ENCODE measurements at places on chromosomes 16 and 17.
A peak's percentile ranks its signal among the peaks of the same experiment; 100 is the strongest.

GRCh38 chr17:21674242-21674731 is 18.0 kb upstream of the KCNJ18 start:
- DNase-seq, result peak; percentile 60

DNA sequence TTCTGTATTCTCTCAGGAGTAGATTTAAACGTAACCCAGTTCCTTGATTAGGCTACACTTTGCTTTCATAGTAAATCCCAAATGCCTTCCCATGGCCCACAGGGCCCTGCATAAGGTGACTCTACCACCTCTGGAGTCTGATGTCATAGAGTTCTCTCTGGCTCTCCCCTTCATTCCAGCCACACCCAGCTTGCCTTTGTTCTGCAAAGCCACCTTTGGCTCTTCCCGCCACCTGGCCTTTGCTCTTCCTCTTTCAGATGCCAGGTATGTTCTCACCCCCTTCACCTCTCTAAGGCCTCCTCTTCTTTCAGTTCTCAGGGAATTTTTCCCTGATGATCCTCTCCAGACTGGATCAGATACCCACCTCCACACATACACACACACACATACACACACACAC is 141.3 kb upstream of the HSBP1 start:
- DNase-seq, result no peak

DNA sequence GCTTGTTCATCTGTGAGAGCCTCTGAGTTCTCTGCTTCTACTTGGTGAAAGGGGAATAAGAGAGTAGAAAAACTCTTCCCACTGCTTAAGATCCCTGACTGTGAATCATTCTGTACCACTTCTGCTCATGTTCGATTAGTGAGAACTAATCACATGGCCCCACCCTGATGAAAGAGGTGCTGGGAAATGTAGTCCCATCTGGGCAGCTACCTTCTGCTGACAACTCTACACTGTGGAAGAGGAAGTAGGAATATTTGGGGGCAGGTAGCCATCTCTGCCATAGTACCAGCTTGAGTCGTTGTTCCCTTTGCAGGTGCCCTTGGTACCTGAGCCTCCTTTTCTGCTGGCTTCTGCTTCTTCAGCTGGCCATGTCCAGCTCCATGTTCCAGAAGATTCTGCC is 29.9 kb downstream of the NKD1 start:
- no peak for DNase-seq

DNA sequence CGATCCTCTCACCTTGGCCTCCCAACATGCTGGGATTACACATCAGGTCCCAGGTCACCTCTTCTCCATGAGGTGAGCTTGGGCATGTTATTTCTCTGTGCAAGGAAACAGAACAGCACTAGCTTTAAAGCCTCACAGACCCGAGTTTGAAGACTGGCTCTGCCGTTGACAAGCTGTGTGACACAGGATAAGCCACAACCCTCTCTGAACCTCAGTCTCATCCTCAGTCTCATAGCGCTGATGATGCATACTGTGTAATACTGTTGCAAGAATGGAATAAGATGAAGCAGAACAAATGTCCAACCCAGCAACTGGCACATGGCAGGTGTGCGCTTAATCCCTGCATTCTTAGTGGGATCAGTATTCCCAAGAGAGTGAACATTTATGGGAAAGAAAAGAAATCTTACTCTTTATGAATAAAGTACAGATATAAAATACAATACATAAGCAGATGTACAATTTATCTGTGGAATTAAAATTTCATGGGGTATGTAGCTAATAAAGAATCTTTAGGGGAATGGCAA is 43.5 kb downstream of the ABAT start:
- DNase-seq, result no peak

GRCh38 chr16:17324451-17324850 is 146.3 kb downstream of the XYLT1 start:
- DNase-seq, result no peak

- DNase-seq, result no peak
Observed at GRCh38 chr16:76461836-76462235, 184.6 kb downstream of the CNTNAP4 start.

DNA sequence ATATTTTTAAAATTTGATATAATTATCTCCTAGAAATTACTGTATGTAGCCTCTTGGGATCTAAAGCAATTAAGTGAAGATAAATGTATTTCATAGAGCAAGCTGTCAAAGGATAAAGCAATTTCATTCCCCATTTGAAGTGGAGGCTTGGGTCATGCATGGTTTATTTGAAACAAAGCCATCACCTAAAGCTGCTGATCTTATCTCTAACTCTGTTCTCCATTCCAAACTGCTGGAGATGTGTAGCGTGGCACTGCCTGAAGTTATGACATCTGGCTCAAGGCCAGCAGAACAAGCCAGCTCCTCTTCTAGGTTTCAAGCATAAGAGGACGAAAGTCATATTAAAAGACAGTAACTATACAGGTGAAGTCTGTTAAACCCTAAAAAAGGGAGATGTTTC is 83.9 kb downstream of the HIC1 start:
- DNase-seq, result no peak

DNA sequence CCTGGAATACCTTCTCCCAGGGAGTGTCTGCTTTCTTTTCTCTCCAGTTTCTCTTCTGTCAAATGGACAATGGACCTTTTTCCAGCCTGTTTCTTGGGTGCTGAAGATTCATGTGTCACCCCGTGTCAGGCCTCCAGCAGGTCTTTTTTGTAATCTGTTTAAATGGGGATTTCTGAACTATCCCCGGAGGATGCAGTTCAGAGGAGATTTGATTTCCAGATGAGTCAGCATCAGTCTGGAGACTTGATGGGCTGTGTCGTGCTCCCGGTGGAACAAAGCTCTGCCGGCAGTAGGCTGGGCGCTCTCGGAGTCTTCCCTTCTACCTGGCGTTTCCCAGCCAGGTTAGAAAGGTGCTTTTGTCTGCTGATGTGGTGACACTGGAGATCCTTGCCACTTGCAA is 440.6 kb downstream of the HS3ST3B1 start:
- DNase-seq, result no peak

DNA sequence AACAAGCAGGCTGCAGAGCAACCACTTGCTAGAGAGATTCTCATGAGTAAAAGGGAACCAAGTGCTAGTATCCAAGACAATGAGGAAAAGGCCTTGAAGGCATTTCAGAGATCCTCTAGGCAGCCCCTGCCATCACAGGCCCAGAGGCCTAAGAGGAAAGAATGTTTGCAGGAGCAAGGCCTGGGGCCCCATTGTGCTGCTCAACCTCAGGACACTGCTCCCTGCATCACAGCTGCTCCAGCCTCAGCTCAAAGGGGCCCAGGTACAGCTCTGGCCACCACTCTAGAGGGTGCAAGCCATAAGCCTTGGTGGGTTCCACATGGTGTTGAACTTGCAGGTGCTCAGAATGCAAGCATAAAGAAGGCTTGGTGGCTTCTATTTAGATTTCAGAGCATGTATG is 243.0 kb upstream of the RPL38 start:
- DNase-seq, result peak; percentile 1

GRCh38 chr17:40450175-40450574 is 6.9 kb downstream of the IGFBP4 start:
- no peak for DNase-seq

- no peak for DNase-seq
Observed at GRCh38 chr17:21113716-21114115, 13.0 kb upstream of the DHRS7B start.

DNA sequence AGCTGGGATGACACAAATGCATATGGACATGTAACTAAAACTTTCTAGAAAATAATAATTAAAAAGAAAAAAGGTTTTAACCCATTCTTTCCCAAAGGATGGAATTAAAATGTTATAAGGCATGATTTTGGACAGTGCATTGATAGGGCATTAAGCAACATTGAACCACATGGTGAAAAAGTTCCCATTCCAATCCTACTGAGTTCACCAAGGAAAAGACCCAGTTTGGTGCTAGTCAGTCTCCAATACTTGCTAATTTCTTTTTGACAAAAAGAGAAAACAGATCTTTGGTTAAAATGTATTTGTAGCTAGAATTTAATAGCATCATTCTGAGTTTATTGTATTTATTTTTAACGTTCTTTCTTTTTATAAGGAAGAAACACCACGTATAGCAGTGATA is 28.1 kb downstream of the EMP2 start:
- DNase-seq, result no peak

DNA sequence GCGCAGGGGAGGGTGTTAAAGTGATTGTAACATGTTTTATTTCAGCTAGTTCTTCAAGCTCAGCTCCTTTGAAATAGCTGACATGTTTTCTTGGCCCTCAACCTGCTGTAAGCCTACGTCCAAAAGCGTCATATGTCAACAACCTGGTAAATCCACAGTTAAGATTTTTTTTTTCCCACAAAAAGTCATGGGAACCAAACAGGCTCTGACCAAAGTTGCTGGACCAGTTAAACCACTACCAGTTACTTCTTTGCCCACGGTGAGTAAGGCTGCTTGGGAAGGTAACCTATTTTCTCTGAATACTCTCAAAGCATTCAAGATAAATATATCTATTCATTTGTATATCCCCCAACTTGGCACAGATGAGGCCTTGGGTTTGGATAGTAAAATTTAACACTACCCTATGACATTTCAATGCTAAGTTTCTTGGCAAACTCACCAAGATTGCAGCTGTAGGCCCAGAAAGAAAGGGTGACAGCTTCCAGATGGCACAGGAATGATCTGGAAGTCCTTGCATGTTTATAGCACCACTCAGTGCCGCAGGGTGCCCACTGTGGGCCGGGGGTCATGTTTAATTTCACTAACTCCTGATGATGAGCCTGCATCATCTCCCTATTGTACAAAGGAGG is 166.2 kb downstream of the XYLT1 start:
- no peak for DNase-seq

GRCh38 chr16:22938647-22939046 is 124.7 kb downstream of the HS3ST2 start:
- no peak for DNase-seq

DNA sequence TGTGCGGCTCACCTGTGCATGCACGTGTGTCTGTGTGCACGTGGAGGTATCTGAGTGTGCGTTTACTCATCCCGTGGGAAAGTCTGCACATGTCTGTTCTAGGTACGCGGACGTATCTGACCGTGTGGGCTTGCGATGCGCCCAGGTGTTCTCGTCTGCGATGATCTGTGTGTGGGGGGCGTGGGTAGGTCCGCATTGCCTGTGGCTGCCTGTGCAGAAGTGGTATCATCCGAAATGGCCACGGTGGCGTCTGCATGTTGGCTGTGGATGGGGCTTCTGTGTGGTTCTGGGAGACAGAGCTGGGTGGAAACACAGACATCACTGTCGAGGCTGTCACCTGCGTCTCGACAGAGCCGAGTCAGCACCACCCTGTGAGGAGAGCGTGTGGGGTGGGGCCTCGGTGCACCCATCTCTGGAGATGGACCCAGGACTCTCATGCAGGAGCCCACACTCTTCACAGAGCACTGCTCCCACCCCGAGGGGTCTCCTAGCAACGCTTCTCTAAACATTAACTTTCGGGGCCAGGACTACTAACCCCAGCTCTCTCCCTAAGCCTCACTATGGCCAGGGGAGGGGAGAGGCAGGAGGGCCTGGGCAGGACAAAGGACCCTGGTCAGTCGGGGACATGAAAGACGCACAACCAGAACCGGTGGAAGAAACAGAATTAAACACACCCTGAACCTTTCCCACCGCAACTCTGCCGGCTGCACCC is 8.4 kb downstream of the DPEP1 start:
- no peak for DNase-seq

- no peak for DNase-seq
Observed at GRCh38 chr17:16046966-16047365, 47.3 kb downstream of the TTC19 start.

DNA sequence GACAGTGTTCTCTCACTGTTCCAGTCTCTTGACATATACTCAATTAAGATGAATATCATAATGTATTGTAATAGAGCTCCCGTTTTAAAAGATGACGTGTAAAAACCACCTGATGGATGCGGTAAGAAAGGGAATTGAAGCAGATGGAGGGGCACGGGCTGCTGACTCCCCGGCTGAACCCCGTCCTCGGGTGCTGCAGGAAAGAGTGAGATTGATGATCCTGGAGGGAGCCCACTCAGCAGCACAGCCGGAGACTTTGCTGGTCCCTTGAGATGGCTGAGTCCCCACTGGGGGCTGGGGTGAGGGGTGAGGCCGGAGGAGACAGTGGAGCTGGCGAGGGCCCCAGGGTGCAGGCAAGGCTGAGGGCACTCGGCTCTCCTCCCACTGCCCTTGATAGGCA is 217.4 kb downstream of the RPTOR start:
- DNase-seq, result no peak

DNA sequence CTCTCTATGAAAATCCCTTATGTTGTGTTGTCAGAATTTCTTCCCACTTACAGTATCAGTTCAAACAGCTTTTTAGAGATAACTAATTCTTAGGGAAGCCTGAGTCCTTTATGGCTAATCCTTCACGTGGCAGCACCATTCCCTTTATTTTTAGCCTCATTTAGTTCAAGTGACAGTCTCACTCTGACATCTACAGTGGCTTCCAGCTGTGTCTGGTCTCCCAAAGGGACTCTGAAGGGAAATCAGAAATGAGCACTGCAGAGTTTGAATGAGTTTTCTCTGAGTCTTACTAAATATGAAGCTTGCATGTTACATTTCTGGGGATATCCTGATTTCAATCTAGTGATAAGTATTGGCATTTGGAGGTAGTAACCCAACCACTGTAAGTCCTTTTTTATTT is 1104.1 kb downstream of the CDH11 start:
- no peak for DNase-seq

DNA sequence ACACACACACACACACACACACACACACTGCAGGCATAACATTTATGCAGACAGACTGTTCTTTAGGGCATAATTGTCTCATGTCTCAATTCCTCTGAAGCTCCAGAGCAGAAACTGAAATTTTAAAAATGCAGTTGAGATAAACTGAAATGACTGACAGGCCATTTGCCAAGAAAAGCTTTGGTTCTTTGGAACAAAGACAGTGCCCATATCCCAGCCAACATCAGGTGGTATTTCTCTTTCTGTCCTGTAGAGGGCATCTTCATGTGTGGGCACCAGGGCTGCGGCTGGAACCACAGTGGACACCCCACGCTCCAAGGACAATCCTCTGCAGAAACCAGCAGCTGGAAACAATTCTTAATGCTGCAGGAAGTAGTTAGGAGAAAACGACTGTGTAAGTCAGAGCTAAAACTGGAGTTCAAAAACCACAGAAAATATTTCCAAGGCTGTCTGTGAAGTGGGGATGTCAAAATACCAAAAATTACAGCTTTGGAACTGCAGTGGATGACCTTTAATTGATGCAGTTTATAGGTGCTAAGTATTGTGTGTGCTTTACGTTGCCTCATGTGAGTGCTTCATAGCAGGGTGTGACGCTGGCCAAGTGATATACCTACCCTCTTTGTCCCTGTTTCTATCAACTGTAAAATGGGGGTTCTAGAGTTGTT is 10.6 kb upstream of the MEFV start:
- no peak for DNase-seq

Measured in sciatic nerve (tissue), 2 donors.